ENCODE measurements at places on chromosomes 11 and 22.

DNA sequence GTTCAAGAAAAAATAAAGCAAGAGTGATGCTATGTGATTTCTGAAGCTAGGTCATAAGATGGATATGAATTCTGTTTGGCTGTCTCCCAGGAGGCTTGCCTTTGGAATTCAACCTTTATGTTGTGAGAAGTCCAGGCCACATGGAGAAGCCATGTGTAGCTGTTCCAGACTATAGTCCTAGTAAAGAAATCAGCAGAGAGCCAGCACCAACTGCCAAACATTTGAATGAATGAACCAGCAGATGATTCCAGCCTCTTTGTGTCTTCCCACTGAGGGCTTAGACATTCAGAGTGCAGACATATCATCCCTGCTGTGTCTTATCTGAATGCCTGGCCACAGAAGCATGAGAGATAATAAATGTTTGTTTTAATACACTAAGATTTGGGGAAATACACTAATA lies 1150.6 kb downstream of the DLG2 start:
- DNase-seq = no peak

DNA sequence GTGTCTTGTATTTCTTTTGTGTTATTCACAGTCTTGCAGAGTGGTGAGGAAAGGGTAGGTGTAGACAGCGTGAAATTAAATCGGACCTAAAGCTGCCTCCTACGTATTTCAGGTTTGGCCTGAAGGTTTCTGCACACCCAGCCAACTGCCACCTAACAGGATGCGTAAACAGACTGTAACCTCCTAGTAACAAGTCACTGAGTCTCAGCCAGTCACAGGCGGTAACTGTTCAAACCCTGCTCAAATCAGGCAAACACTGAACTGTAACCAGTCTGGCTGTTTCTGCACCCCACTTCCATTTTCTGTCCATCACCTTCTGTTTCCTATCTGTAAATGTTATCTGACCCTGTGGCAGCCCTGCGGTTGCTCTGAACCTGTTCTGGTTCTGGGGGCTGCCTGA lies 87.1 kb downstream of the ADAMTS15 start:
- DNase-seq = no peak

- DNase-seq = no peak
Observed at GRCh38 chr22:44411226-44412135, 86.6 kb downstream of the RTL6 start.

DNA sequence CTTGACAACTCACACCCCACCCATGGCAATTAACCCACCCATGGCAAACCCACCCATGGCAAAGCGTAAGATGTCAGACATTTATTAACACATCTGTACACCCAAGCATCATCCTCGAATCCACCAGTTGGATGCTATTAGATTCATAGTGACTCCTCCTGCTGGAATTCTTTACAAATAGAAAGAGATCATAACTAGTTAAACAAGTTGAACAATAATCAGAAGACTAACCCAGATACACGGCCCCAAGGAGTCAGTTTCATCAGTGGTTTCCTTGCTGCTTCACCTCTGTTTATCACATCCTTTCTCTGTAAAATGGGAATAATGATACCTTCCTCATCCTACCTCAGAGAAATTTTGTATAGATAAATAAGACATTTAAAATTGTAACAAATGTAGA lies 5.1 kb downstream of the GTPBP1 start:
- no peak for DNase-seq

DNA sequence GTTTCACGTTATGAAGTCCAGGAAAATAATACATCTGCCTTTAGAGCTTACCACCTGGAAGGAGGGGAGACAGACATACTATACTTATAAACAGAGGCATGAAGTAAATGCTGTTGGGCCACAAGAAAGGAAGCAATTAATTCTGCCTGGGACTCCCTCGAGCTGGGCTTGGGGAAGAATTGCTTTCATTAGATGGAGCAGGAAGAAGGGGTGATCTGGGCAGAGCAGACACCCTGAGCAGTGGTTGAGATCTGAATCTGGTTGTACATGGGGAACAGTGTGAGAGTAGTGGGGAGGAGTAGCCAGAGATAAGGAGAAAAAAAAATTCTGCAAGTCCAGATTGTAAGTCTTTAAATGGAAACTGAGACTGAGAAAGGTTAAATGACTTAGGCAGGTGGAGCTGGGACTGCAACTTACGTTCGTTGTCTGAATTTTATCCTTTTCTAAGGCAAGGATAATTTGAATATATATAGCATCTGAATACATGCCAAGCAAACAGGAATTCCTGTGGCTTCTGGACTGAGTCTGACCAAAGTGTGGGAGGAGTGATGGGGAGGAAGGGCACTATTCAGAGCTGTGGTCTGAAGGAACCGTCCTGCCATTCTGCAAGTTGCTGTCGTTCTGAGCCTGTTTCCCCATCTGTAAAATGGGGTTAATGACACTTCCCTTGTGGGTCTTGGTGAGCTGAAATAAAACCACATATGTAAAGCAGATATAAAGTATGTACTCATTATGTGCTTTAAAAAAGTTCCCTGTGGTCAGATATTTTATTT lies 7.9 kb downstream of the NCAM1 start:
- DNase-seq = no peak

GRCh38 chr11:94000659-94001058 lies 20.5 kb upstream of the HEPHL1 start:
- DNase-seq = no peak
